HT-29 (cell line): ENCODE measurements at places on chromosomes 1 and 21. TPM values are rescaled to one million over a fixed set of nuclear protein-coding genes. Genes with fewer than 3 reads are reported as not detected.

Gene OR2M3
- total RNA-seq: not detected in 2 replicates

Gene NKAIN1
- not detected in 2 replicates for total RNA-seq

Gene PLA2G2D
- total RNA-seq: not detected in 2 replicates

Gene CCDC185
- not detected in 2 replicates for total RNA-seq

Gene CYP4X1
- total RNA-seq: not detected in 2 replicates

Gene FGR
- not detected in 2 replicates for total RNA-seq

Gene ACTN2
- not detected in 2 replicates for total RNA-seq

Gene KCNQ4
- 0.74 and 0.83 TPM in 2 replicates for total RNA-seq

Gene SPRR2F
- total RNA-seq: not detected in 2 replicates

Gene SUSD4
- 0.20 and 0.21 TPM in 2 replicates for total RNA-seq

Gene PCBP3
- not detected in 2 replicates for total RNA-seq

Gene IL6R
- 3.1 and 4.4 TPM in 2 replicates for total RNA-seq

Gene LRRC53
- 0.05 TPM in 1 of 2 replicates, not detected in the other for total RNA-seq

Gene GJA8
- not detected in 2 replicates for total RNA-seq

Gene AXDND1
- not detected in 2 replicates for total RNA-seq

Gene ELOA
- 32.9 and 36.8 TPM in 2 replicates for total RNA-seq

Gene GIPC2
- total RNA-seq: 13.4 and 15.4 TPM in 2 replicates

Gene C1orf105
- total RNA-seq: not detected in 2 replicates

Gene GJC2
- total RNA-seq: 45.3 and 48.4 TPM in 2 replicates

Gene RBM11
- not detected in 2 replicates for total RNA-seq

Gene DNMT3L
- total RNA-seq: not detected in 2 replicates

Gene SERPINC1
- total RNA-seq: not detected in 2 replicates

Gene OR2T35
- not detected in 2 replicates for total RNA-seq

Gene TFF1
- 3.4 and 4.6 TPM in 2 replicates for total RNA-seq

Gene GCSAML
- not detected in 2 replicates for total RNA-seq

Gene OVAAL
- total RNA-seq: not detected in 2 replicates

Gene LCE1B
- not detected in 2 replicates for total RNA-seq

Gene F5
- 8.1 and 9.2 TPM in 2 replicates for total RNA-seq

Gene KRTAP13-2
- total RNA-seq: not detected in 2 replicates

Gene SH2D2A
- 5.4 and 11.3 TPM in 2 replicates for total RNA-seq

Gene BARHL2
- total RNA-seq: not detected in 2 replicates

Gene CAPN8
- 50.6 and 71.9 TPM in 2 replicates for total RNA-seq

Gene RGS8
- not detected in 2 replicates for total RNA-seq

Gene TRIM17
- not detected in 2 replicates for total RNA-seq

Gene PLA2G2F
- total RNA-seq: 0.41 and 1.7 TPM in 2 replicates

Gene GPX7
- total RNA-seq: not detected in 2 replicates

Gene IKBKE
- 11.7 and 12.0 TPM in 2 replicates for total RNA-seq

Gene KLHDC9
- 3.8 and 5.5 TPM in 2 replicates for total RNA-seq

Gene FCER1G
- not detected in 2 replicates for total RNA-seq

Gene NEGR1
- total RNA-seq: not detected in 2 replicates

Gene KRTAP19-4
- total RNA-seq: not detected in 2 replicates

Gene SPOCD1
- 0.10 and 0.20 TPM in 2 replicates for total RNA-seq

Gene NID1
- not detected in 2 replicates for total RNA-seq

Gene NTRK1
- total RNA-seq: not detected in 2 replicates

Gene YARS1
- total RNA-seq: 148 and 154 TPM in 2 replicates

Gene SLC16A4
- total RNA-seq: 4.8 and 5.6 TPM in 2 replicates

Gene LRRIQ3
- not detected in 2 replicates for total RNA-seq

Gene ATP6V1G3
- not detected in 2 replicates for total RNA-seq

Gene NHLH1
- not detected in 2 replicates for total RNA-seq

Gene PROK1
- total RNA-seq: not detected in 2 replicates

Gene CR1
- not detected in 2 replicates for total RNA-seq

Gene WNT3A
- not detected in 2 replicates for total RNA-seq

Gene NTMT2
- not detected in 2 replicates for total RNA-seq

Gene MRPS14
- 18.7 and 18.8 TPM in 2 replicates for total RNA-seq

Gene FAM163A
- not detected in 2 replicates for total RNA-seq

Gene LPAR3
- not detected in 2 replicates for total RNA-seq
